HepG2 (cell line): ENCODE measurements at places on chromosomes 1 and 21. TPM values are rescaled to one million over a fixed set of nuclear protein-coding genes. Genes with fewer than 3 reads are reported as not detected.

DNA sequence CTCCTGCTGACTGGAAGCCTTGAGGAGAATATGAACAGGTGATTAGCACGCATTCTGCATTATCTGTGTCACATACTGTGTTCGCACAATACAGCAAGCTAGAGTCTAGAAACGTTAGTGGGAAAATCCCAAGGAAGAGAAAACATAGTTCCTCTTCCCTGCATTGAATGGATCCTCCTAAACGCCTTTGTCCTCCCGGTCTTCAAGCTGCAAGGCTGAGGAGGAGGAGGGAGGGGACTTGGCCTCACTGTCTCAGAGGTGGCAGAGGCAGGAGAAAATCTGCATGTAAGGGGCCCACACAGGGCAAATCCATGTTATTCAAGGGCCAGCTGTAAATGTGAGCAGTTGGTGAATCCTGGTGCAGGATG, 34.4 kb downstream of the WNT9A start:
- DNase-seq: no peak
- H3K4me3 ChIP-seq: no peak overlapping the region
- H3K36me3 ChIP-seq: no peaks in the 10 kb centered on the region
- no peaks in the 10 kb centered on the region for H3K4me1 ChIP-seq
- peaks cover 33% of the 10 kb centered on the region; the same call in 2 of the 3 replicates for H3K27me3 ChIP-seq

DNA sequence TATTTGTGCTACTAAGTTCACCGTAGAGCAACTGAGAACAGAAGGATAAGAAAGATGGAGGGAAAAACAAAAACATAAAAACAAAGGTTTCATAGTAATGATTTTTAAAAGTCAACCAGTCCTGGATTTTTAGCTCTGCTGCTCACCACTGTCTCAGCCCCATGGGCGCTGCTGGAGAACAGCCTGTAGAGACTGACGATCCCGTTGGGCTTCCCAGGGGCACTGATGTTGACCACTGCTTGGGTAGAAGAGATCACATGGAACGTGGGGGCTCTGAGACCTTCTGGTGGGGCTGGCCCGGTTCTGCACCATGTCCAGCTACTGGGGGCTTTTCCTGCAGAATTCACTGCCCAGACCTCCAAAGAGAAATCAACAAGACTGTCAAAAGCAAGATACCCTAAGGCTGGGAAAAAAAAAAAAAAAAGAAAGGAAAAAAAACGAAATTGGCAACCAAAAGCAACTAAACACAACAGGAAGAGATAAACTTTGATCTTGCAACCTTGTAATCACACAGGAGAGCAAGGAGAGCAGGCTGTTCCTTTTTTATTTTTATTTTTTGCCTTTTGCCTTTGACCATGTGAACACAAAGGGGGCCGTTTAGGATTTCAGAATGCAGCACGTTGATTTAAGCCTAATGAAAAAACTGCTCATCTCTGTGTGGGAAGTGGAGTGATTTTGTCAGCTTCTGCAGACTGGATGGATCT, 83.5 kb downstream of the KCTD3 start:
- H3K4me3 ChIP-seq: no peak overlapping the region
- H3K4me1 ChIP-seq: peaks cover 14% of the 10 kb centered on the region
- H3K36me3 ChIP-seq: no peaks in the 10 kb centered on the region
- no peaks in the 10 kb centered on the region for H3K27me3 ChIP-seq
- no peak overlapping the region for H3K27ac ChIP-seq

- no peak overlapping the region for H3K4me3 ChIP-seq
- no peaks in the 10 kb centered on the region for H3K27me3 ChIP-seq
- no peak for DNase-seq
- no peak overlapping the region for H3K27ac ChIP-seq
- H3K36me3 ChIP-seq: no peaks in the 10 kb centered on the region
Observed at GRCh38 chr1:164628772-164629171, 69.8 kb downstream of the PBX1 start.

- no peak for DNase-seq
- no peaks in the 10 kb centered on the region for H3K27me3 ChIP-seq
- H3K36me3 ChIP-seq: peaks cover 2% of the 10 kb centered on the region
Observed at GRCh38 chr1:180392020-180392419, 110.4 kb downstream of the ACBD6 start.

The EDARADD gene
- total RNA-seq: not detected in 2 replicates

DNA sequence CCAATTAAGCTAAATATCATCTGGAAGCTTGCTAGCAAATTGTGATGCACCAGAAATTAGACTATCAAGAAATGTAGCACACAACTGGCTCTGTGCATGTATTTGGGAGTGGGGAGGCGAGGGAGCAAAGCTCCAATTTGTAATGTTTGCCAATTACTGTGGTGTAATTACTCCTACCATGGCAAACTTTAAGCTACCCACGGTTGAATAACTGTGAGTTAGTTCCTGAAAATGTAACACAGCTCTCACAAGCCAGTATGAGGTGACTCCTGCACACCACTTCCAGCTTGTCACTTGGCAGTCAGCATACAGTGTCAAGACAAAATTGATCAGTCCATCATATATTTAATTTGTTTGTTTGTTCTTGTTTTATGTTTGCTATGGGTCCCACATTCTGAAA, 141.2 kb downstream of the TM2D1 start:
- H3K27ac ChIP-seq: no peak overlapping the region
- H3K4me1 ChIP-seq: no peaks in the 10 kb centered on the region
- no peaks in the 10 kb centered on the region for H3K36me3 ChIP-seq
- H3K4me3 ChIP-seq: no peak overlapping the region

DNA sequence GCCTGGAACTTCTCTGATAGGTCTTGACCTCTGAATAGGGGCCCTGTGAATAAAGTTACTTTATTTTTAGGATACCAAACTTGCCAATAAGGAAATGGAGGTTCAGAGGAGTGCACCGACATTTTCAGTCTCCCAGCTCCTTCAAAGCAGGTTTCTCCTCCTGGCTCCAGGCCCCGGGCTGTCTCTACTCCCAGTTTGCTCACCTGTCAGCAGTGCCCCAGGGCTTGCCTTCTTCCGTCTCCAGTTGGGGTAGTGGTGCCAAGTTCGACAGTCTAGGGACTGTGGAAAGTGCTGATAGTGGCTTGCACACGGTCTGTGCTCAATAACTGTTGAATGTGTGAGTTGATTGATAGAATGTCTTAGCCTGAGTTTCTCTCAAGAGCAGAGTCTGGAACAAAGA, 149.2 kb downstream of the ACTL8 start:
- no peaks in the 10 kb centered on the region for H3K36me3 ChIP-seq
- DNase-seq: no peak
- no peak overlapping the region for H3K27ac ChIP-seq
- H3K4me1 ChIP-seq: peaks cover 13% of the 10 kb centered on the region
- H3K4me3 ChIP-seq: no peak overlapping the region
- H3K27me3 ChIP-seq: no peaks in the 10 kb centered on the region

The ZNF593OS gene
- not detected in 2 replicates for total RNA-seq

- H3K27ac ChIP-seq: no peak overlapping the region
- H3K4me1 ChIP-seq: no peaks in the 10 kb centered on the region
- DNase-seq: no peak
- H3K4me3 ChIP-seq: no peak overlapping the region
- H3K27me3 ChIP-seq: peaks cover 10% of the 10 kb centered on the region; the same call in 1 of the 3 replicates
Observed at GRCh38 chr1:184366997-184367396, 19.8 kb upstream of the C1orf21 start.

GRCh38 chr1:171152549-171152948, 32.6 kb upstream of the FMO2 start:
- H3K4me3 ChIP-seq: no peak overlapping the region
- H3K4me1 ChIP-seq: no peaks in the 10 kb centered on the region
- no peaks in the 10 kb centered on the region for H3K36me3 ChIP-seq
- H3K27me3 ChIP-seq: no peaks in the 10 kb centered on the region
- DNase-seq: no peak

DNA sequence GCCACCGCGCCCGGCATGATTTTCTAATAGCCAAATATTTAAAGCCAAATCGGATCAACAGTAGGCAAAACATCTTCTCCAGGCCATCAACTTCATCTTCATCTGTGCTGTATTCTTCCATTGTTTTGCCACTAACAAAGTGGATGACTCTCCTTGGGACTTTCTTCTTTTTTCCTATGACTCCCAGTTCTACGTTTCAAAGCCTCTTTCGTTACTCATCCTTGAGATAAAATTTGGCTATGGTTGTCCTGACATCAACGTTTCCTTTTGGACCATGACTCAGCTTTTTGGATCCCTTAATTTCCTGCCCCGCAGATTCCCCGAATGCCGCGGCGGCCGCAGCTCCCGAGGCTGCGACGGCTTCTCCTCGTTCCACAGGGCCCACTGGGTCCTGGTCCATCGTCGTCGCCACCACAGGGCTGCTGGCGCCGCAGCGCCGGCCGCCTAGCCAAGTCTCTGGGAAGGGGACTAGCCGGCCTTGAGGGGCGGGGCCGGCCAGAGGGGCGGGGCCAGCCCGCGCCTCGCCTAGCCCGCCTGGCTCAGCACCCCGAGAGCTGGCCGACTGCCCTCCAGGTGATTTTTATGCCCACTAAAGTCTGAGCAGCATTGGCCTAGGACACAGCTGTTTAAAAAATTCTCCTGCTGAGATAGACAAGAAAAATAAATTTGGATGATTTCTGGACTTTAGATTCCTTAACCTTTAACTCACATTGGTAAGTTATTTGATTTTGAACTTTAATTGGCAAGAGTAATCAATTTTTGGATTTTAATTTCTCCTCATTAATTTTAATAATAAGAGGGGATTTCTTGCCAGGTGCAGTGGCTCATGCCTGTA, 93.9 kb downstream of the ADCY10 start:
- H3K4me1 ChIP-seq: peaks cover 50% of the 10 kb centered on the region
- no peak overlapping the region for H3K27ac ChIP-seq
- no peak overlapping the region for H3K4me3 ChIP-seq
- H3K36me3 ChIP-seq: no peaks in the 10 kb centered on the region

GRCh38 chr1:239711768-239712167, 325.4 kb downstream of the CHRM3 start:
- H3K4me3 ChIP-seq: no peak overlapping the region
- DNase-seq: no peak
- no peak overlapping the region for H3K27ac ChIP-seq
- no peaks in the 10 kb centered on the region for H3K27me3 ChIP-seq
- no peaks in the 10 kb centered on the region for H3K36me3 ChIP-seq

DNA sequence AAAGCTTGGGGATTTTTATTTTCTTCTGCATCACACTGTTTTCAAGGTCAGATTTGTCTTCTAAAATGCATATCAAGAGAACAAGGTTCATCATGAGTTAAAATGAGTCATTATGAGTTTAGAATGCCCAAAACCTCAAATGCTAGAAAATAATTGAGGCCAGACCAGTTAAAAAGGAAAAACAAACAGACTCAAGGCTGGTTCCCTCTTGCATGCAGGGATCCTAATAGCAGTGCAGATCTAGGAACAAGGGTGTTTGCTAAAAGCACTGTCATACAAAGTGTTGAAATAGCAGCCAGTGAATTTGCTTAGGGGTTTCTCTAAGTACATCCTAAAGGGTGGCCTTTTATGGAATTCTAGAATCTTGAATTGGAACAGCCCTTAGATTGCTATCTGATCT, 15.3 kb downstream of the BEND5 start:
- H3K36me3 ChIP-seq: no peaks in the 10 kb centered on the region
- no peak for DNase-seq

- H3K36me3 ChIP-seq: no peaks in the 10 kb centered on the region
- no peak for DNase-seq
- no peak overlapping the region for H3K27ac ChIP-seq
- H3K4me1 ChIP-seq: no peaks in the 10 kb centered on the region
- peaks cover 68% of the 10 kb centered on the region; the same call in 2 of the 3 replicates for H3K27me3 ChIP-seq
- no peak overlapping the region for H3K4me3 ChIP-seq
Observed at GRCh38 chr1:226656601-226657277, 82.3 kb downstream of the ITPKB start.

The GPA33 gene
- total RNA-seq: not detected in 2 replicates

GRCh38 chr1:156247460-156248322, at the start of gene PAQR6:
TSS of gene PAQR6 (minus strand) at chr1:156248056. CDS start at chr1:156246731, 1,325 bp downstream.
- no peaks in the 10 kb centered on the region for H3K27me3 ChIP-seq
- peak; percentile 53 for DNase-seq
- H3K4me3 ChIP-seq: no peak within 1 kb of the TSS
- peak within 1 kb of the TSS; percentile 58 for H3K27ac ChIP-seq
- peaks cover 17% of the 10 kb centered on the region for H3K36me3 ChIP-seq
- H3K4me1 ChIP-seq: peaks cover 34% of the 10 kb centered on the region

The MEX3A gene
- total RNA-seq: 7.6 TPM in 2 replicates

DNA sequence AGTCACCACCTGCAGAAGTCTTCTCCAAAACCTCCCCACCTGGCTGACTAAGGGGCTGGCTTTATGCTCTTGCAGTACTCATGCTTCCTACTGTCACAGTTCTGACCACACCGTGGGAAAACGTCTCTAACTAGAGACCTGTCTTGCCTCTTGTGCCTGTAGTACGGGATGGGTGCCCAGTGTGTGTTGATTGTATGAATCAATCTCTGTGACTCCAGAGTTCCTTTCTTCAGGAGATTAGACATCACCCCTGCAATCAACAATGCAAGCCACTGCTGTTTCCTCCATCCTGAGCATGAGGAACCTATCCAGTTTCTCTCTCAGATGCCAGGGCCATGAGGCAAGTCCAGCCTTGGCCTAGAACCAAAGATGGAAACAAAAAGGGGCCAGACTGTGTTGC, 64.1 kb downstream of the LRRN2 start:
- no peak overlapping the region for H3K27ac ChIP-seq
- no peak overlapping the region for H3K4me3 ChIP-seq
- DNase-seq: no peak
- H3K4me1 ChIP-seq: peaks cover 25% of the 10 kb centered on the region
- H3K27me3 ChIP-seq: peaks cover 38% of the 10 kb centered on the region; the same call in 2 of the 3 replicates
- no peaks in the 10 kb centered on the region for H3K36me3 ChIP-seq

- DNase-seq: peak; percentile 31
- no peaks in the 10 kb centered on the region for H3K36me3 ChIP-seq
- no peaks in the 10 kb centered on the region; the same call in 1 of the 2 replicates for H3K27me3 ChIP-seq
- peak overlapping the region; percentile 38 for H3K27ac ChIP-seq
- peaks cover 62% of the 10 kb centered on the region for H3K4me1 ChIP-seq
Observed at GRCh38 chr1:9400425-9401079, 107.9 kb downstream of the SPSB1 start.

GRCh38 chr1:245133995-245134715, 20.6 kb upstream of the KIF26B start:
- no peak for DNase-seq
- peaks cover 18% of the 10 kb centered on the region for H3K4me1 ChIP-seq
- H3K27ac ChIP-seq: no peak overlapping the region
- H3K27me3 ChIP-seq: no peaks in the 10 kb centered on the region
- no peaks in the 10 kb centered on the region for H3K36me3 ChIP-seq

The AMY1B gene
- total RNA-seq: not detected in 2 replicates

DNA sequence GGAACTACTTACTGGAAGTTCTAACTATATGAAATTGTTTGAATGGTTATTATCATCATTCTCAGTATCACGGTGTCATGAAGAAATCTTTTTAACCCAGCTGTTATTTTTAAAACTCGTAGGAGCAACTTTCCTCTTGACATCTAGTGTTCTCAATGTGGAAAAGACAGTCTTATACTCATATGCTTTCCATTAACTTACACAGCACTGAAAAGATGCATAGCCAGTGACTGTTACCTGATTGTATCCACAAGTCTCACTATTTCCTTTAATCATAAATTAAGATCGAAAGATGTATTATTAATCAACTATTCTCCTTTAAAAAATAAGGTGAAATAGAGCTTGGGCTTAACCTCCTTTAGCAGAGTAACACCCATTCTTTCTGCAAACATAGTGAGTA, 59.7 kb upstream of the TNFSF4 start:
- DNase-seq: no peak
- H3K4me1 ChIP-seq: no peaks in the 10 kb centered on the region
- H3K27ac ChIP-seq: no peak overlapping the region
- H3K27me3 ChIP-seq: no peaks in the 10 kb centered on the region
